ENCODE measurements at places on chromosomes 16 and 17.

GRCh38 chr17:57993471-57994365 is 5.7 kb upstream of the VEZF1 start:
- no peak for DNase-seq

- DNase-seq, result no peak
Observed at GRCh38 chr17:82384051-82384729, 12.6 kb downstream of the UTS2R start.

DNA sequence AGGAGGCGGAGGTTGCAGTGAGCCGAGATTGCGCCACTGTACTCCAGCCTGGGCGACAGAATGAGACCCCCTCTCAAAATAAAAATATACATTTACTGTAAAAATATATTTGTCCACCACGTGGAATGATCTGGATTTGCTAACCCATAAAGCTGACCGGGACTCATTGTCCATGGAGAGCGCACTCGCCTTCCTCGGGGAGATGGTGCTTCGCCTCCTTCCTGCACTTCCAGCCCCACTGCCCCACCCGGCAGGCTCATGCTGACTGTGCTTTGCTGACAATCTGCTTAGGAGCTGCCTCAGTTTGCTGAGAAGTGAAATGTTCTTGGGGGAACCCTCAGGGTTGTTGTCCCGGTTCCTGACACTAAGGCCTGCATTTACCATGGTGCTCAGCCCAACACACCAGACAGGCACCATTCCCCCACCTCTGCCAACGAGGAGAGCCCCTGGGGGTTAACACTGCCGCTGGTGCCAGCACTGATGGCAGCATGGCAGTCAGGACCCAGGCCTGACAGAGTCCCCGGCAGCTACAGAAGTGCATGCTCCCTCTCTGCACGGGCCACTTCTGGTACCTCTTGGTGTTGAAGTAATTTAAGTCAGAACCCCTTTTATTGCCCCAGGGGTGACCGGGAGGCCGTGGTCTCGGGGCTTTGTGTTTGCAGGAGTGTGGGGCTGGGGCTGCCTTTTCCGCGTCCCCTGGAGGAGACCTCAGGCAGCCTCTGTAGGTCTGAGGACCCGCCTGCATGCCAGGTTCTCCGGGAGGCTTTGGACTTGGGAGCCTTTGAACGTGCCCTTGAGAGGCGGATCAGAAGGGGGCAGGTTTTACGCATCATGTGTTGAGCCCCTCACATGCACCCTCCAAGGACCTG is 2.5 kb downstream of the NUBP2 start:
- no peak for DNase-seq

DNA sequence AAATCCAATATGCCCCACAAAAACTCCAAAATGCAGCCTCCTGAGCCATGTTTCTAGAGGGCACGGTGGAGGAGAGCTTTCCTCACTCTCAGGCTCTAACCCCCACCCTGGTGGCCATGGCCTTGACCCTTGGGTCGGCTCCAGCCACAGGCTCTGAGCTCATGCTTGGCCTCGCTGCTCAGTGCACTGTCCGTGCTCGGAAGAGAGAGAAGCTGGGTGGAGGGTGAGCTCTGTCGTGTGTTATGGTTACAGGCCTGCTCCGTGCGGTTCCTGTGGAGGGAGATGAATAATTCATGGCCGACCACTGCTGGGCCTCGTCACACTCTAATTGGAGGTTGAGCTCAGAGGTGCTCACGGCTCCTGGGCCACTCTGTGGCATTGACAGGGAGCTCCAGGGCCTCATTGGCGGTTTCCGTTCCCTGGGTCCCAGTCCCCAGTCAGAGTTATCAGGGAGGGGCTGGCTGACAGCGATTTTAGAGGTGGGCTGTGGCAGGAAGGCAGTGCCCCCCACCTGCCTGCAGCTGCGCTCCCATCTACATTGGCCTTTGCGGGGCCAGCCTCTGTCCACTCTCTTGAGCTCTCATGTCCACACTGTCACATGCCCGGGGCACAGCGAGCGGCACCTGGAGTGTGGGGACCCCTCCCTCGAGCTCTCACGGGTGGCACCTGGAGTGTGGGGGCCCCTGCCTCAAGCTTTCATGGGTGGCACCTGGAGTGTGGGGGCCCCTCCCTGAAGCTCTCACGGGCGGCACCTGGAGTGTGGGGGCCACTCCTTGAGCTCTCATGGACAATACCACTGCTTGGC is 24.9 kb downstream of the ACSF3 start:
- no peak for DNase-seq

- DNase-seq, result no peak
Observed at GRCh38 chr17:79217473-79218135, 143.0 kb downstream of the ENGASE start.

DNA sequence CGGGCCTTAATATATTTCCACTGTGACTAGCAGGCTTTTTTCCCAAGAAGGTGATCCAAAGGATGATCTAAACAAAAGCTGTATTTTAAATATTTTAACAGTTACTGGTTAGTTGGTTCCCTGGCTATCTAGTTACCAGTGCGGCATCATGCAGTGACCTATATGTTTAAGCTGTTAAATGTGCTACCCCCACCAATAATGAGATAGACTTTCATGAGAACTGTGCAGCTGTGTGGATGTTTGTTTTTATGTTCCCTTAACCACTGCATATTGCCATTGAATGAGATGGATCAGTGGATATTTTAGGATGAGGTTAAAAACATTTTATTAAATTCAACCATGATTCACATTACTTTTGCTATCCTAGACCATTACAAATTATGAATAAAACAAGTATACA is 16.9 kb downstream of the ERN1 start:
- DNase-seq, result no peak

- peak; percentile 94 for DNase-seq
Observed at GRCh38 chr17:72120642-72121163, at the start of gene SOX9. SOX9 (plus strand) TSS chr17:72121020; CDS start chr17:72121392, 372 bp downstream.

- DNase-seq, result no peak
Observed at GRCh38 chr16:70663524-70664324, 17.4 kb downstream of the IL34 start.

DNA sequence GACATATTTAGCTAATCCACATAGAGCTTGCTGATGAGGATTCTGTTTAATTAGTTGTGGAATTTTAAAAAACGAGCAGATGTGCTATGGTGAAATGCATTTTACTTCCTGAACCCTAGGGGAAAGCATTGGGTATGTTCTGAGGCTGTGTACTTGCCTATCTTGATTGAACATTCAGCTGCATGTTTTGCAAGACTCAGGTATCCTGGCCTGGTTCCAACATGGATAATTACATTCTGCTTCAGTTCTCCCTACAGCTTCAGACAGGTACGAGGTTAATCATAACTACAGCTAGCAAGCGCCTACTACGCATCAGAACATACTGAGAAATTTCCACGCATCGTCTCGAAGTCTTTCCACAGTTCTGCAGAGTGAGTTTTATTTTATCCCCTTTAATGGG is 77.0 kb downstream of the HS3ST2 start:
- DNase-seq, result no peak

DNA sequence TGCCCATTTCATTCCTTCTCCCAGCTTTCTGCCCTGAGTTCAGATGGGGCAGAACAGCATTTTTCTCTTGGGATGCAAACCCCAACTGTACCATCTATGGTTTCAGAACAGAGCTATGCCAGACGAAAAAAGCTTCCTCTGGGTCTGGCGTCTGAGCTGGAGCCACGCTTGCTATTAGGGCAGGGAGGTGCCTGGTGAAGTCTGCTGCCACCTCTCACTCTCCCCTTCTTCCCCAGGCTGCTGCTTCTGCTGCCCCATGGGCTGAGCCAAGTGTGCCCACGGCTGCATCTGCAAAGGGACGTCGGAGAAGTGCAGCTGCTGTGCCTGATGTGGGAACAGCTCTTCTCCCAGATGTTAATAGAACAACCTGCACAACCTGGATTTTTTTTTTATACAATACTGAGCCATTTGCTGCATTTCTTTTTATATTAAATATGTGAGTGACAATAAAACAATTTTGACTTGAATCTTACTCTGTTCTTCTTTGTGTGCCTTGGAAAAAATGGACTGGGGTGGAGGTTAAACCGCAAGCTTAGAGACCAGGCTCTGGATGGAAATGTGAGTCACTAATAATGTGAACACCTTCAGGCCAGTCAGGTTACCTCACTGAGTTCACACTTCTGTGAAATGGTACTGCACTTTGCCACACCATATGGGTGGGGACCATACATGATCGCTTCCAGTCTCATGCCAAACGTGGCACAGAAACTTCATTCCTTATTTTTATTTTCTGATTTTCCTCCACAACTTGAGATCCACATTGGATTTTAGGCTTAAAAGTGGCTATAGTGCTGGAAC is 1.7 kb upstream of the MT1A start:
- DNase-seq, result no peak

DNA sequence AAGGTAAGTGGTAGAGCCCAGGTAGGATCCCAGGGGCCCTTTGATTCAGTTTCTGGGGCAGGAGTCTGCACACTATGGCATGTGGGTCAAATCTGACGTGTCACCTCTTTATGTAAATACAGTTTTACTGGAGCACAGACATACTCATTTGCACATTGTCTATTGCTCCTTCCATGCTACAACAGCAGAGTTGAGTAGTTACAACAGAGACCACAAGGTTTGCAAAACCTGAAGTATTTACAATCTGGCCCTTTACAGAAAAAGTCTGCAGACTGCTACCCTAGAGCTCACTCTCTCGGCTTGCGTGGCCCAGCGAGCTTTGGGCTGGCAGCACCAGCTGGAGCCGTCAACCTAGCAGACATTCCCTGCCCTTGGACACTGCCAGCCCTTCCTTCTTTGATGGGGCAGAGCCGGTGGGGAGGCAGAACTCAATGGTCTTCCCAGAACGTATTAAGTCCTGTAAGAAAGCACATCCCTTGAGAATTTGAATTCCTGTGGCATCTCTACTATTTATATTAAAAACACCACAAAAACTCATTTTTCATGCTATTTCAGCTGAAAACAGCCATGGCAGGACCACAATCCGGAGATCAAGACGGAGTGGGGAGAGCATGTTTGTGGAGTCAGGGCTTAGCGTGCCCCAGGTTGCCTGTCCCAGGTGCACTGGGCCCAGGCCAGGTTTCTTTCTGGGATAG is 133.1 kb upstream of the NUDT7 start:
- DNase-seq, result peak; percentile 13

DNA sequence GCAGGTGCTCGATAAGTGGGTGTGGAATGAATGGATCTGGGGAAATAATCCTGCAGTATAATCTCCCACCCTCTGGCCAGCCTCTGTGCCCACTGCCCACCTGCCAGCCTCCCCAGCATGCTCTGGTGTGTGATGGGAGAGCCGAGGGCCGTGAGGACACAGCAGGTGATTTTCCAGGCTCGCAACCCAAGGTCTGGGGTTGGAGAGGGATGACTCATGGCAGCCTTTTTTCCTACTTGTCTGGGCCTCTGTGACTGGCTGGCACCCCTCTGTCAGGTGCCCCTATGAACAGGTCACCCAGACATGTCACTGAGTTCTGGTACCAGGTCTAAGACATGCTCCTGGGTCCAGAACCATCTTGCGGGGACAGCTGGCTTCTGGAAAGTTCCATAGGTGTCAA is 385.7 kb upstream of the TNRC6C start:
- DNase-seq, result no peak

- DNase-seq, result no peak
Observed at GRCh38 chr16:52002026-52002425, 544.9 kb downstream of the TOX3 start.

DNA sequence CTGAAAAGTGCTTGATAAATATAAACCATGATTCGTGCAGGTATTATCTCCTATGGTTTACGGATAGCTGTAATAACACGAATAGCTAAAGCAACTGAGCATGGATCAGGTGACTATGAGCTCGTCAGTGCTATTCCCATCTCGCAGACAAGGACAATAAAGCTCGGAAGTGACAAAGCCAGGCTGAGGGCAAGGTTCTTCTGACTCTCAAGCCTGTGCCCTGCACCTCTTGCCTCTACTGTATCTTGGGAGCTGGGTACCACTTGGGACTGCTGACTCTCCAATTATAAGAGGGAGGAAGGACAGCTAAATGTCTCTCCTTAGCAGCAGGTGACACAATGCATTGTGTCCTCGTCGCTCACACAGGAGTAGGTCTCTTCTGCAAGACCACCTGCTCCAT is 49.6 kb upstream of the IRF8 start:
- no peak for DNase-seq

GRCh38 chr16:1532081-1532760 is 1.2 kb upstream of the TMEM204 start:
- peak; percentile 65 for DNase-seq

GRCh38 chr17:75625813-75626486 is 7.3 kb upstream of the SMIM5 start:
- no peak for DNase-seq

GRCh38 chr16:23107936-23108335 is 41.3 kb downstream of the USP31 start:
- peak; percentile 18 for DNase-seq

DNA sequence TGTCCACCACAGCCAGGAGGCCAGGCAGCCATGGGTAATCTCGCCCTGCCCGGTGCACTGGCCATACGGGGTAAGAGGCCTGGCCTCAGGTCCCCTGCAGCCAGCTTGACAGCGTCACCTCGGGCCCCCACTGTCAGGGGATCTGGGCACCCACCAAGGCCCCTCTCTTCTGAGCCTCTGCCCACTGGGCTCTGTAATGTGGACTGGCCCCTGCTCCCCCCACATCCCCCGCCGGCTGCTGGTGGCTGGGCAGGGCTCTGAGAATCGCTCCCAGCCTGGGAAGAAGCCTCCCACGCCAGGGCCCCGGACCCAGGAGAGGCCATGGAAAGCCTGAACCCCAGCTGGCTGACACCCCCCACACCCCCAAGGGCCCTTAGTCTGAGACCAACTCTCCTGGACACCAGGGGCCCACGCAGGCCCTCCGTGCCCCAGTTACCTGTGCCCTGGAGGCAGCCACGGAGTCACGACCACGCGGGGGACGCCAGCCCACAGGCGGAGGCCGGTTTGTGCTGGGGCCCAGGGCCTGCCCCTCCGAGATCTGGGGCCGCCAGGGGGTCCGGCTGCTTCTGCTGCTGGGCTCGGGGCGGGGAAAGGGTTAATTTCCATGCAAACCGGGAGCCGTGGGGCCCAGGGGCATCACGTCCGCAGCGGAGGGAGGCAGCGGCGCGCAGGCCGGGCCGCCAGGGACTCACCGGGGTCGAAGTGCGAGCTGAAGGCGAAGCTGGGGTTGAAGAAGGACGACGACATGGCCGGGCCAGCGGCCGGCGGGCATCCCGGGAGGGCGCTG is at the start of gene PVALEF:
PVALEF (plus strand) TSS at position 262 of the 787 bp plus-strand sequence. CDS start 15,720 bp downstream, outside the sequence.
- DNase-seq, result no peak

- DNase-seq, result no peak
Observed at GRCh38 chr16:73037331-73037745, 10.6 kb downstream of the ZFHX3 start.

DNA sequence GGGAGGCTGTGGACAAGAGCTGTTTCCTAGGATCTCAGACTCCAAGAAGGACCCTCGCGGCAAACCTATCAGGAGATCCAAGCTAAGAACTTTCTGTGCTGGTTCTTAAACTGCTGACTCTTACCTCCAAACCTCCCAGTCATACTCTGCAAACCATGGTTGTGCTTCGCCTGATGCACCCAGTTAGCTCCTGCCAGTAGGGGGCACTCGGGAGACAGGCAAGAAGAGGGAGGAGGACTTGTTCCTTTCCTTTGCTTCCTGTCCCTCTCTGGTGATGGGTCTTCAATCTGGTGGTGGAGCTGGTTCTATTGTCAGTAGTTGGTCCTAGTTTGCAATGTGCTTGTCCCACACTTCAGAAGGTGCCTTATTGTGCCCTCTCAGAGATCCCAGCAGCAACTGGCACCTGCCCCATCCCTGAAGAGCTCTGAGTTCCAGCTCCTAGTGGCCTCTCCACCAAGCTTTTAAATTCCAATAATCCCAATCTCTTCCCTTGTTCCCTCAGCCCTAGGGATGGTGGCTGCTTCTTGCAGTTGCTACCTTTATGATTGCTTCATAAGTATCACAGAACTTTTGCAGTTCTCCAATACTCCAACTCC is 113.5 kb upstream of the RPL38 start:
- peak; percentile 64 for DNase-seq

All from AG10803 (cell line).